Stimulated activated CD4-positive, alpha-beta T cell treated with anti-CD3 and anti-CD28 coated beads, Interleukin-1b, Interleukin-23, amount 100 ng/mL, for 4 hours (primary cell): ENCODE measurements at places on chromosomes 7 and 10.

- DNase-seq = no peak
Observed at GRCh38 chr7:4612237-4612636, 69.9 kb upstream of the FOXK1 start.

GRCh38 chr10:79299397-79300241 lies 47.6 kb upstream of the PPIF start:
- no peak for DNase-seq

DNA sequence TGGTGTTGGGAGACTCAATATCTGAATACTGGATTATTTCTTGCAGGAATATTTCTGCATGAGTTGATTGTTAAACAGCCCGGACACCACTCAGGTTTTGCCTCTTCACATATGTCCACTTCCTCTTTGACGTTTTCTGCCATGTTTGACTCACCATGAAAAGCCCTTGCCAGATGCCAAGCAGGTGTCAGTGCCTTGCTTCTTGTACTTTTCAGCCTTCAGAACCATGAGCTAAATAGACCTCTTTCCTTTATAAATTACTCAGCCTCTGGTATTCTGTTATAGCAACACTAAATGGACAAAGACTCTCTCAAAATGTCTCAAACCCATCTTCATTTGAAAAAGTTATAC lies 24.7 kb upstream of the MACC1 start:
- no peak for DNase-seq

- no peak for DNase-seq
Observed at GRCh38 chr7:29249383-29249750, 54.8 kb downstream of the CHN2 start.

- DNase-seq = no peak
Observed at GRCh38 chr10:24872049-24872789, 80.2 kb downstream of the PRTFDC1 start.

- no peak for DNase-seq
Observed at GRCh38 chr7:147759327-147759943, 831.1 kb upstream of the C7orf33 start.

DNA sequence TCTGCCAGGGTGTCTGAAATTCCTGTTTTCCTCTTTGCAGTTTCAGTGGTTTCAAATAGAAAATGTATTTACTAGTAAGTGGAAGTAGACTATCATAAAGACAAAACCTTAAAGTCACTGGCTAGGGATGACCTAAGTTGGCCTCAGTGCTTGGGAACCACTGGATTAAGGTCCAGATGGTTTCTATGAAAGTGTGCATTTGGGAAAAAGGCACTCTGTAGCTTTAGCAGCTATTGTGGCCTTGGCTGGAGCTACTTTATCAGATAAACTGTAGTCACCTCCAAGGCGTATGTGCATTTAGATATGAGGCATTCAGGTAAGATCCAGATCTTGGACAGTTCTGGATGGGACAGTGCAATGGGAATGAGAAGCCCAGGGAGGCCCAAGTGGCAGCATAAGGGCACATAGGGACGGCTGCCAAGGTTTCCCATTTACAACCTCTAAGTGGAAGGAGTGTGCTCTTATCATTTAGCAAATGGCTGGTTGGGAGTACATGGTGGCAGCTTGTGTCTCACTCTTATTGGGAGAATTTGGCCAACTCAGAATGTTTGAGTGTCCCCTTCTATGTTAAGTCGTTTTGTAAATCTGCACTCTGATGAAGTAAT lies 185.6 kb downstream of the LRMDA start:
- DNase-seq = no peak

GRCh38 chr7:92834507-92835260 lies 1.7 kb downstream of the CDK6 start:
- DNase-seq = no peak

DNA sequence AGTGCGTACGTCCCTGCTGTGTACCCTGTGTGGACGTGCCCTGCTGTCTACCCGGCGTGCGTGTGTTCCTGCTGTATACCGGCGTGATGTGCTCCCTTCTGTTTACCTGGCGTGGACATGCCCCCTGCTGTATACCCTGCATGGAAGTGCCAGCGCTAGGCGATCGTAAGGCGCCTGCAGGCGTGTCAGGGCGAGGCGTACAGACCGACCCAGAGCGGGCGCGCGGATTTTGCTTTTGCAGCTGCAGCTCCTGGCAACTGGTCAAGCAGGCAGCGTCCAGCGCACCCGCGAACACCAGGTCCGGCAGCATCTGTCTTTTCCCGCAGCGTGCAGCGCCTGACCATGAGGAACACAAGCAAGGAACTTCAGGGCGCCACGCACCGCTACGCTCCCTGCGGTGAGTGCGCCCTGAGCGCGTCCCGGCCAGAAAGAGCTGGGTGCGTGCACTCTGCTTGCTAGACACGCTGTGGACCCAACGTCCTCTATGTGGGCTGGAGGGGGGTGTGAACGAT lies 680 bp downstream of the C7orf57 start:
- no peak for DNase-seq

- no peak for DNase-seq
Observed at GRCh38 chr10:61669161-61669725, 6.5 kb downstream of the CABCOCO1 start.

GRCh38 chr10:91613411-91614187 lies 19.3 kb downstream of the PPP1R3C start:
- DNase-seq = no peak

GRCh38 chr10:91901784-91902677 lies 7.3 kb downstream of the FGFBP3 start:
- peak; percentile 7 for DNase-seq

GRCh38 chr7:112721366-112721765 lies 68.8 kb downstream of the TMEM168 start:
- DNase-seq = no peak

GRCh38 chr10:76918106-76918505 lies 719.5 kb downstream of the KCNMA1 start:
- DNase-seq = no peak

DNA sequence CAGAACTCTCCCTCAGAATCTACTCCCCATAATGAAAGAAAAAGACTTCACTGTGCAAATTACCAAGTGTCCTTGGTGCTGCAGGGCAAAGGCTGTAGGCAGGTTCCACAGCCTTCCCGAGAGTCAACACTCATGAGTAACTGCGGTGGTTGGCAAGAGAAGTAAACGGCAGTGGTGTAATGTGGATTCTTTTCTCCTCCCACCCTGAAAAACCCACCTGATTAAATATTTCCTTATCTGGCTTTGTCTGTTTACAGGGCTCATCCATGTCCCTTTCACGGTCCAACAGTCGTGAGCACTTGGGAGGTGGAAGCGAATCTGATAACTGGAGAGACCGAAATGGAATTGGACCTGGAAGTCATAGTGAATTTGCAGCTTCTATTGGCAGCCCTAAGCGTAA lies 300.9 kb downstream of the BICC1 start:
- DNase-seq = no peak

DNA sequence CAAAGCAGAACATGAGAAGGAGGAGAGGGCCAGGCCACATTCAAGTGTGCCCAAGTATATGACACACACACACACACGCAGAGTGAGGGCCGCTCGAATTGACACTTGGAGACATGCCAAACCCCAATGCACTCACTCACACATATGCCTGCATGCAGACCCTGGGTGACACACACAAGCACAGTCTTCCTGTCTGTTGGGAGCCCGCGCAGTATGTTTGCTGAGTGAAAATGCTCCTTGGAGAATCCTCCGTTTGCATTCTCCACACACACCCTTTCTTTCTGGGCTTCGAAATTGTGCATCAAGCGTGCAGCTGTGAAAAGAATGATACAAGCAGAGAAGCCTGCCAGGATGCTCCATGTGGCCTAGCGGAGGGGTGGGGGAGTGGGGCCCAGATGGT lies 120.9 kb downstream of the PLXNA4 start:
- no peak for DNase-seq

DNA sequence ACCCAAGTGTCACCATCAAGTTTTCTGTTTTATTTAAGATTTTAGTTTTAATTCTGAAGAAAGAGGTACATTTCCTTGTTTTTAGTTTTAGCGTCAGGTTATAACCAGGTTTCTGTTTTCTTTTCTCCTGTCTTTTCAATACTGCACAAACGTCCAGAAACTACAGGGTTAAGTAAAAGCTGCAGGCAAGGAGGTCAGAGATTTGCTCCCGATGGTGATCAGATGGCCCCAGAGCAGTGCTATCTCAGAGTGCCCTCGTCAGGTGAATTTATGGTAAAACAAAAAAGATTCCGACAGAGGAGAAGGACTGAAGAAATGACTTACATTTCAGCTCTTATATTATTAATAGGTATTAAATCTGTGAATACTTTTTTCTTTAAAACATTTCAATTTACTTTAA lies 128.2 kb downstream of the STRA8 start:
- no peak for DNase-seq

- no peak for DNase-seq
Observed at GRCh38 chr10:3433988-3434387, 261.4 kb upstream of the PITRM1 start.

DNA sequence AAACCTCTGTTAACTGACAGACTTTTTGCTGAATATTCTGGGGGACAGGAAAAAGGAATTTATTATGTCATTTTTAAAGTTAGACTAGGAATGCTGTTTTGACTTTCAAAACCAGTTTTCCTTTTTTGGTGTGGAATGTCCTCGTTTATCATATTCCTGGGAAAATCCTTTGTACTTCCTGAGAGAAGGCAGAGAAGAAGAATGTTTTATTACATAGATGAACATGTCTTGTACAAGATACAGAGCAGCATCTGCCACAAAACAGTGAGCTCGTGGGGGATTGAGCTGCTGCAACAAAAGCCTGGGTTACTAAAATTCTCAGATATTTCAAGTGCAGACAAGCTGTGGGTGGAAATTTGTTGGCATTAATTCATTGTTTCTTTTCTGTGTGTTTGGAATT lies 20.2 kb downstream of the MCU start:
- no peak for DNase-seq

DNA sequence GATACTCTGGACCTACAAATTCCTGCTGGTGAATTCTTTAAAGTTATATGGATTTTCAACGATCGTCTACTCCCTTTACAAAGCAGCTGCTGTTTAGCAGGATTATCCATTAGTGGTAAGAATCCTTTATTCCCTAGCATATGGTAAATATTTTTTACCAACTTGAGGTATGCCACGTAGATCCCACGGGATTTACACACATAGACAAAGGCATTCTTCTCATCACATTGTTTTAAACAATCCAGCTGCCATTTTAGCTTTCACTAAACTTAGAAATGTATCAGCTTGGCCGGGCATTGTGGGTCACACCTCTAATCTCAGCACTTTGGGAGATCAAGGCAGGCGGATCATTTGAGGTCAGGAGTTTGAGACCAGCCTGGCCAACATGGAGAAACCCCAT lies 148.0 kb upstream of the SH2B2 start:
- DNase-seq = no peak

GRCh38 chr7:129635300-129636029 lies 23.9 kb downstream of the NRF1 start:
- DNase-seq = peak; percentile 42

- DNase-seq = no peak
Observed at GRCh38 chr10:33421789-33422462, 87.5 kb upstream of the NRP1 start.

- no peak for DNase-seq
Observed at GRCh38 chr7:111223802-111224253, 132.9 kb downstream of the LRRN3 start.

DNA sequence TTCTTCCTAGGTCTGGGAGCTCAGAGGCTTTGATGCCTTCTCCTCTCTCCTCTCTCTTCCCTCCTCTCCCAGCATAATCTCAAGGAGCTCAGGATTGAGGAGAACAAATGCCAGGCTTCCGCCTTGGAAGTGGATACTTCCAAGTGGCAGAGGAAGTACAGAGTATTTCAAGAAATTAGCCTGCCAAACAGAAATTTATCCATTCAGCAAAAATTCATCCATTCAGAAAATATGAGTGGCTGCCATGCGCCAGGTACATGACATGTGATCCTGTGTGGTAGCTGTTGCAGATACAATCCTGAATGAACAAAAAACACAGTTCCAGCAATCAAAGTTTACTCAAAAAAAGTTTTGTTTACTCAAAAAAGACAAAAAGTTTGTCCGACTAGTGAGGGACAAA lies 18.4 kb downstream of the NOLC1 start:
- no peak for DNase-seq

DNA sequence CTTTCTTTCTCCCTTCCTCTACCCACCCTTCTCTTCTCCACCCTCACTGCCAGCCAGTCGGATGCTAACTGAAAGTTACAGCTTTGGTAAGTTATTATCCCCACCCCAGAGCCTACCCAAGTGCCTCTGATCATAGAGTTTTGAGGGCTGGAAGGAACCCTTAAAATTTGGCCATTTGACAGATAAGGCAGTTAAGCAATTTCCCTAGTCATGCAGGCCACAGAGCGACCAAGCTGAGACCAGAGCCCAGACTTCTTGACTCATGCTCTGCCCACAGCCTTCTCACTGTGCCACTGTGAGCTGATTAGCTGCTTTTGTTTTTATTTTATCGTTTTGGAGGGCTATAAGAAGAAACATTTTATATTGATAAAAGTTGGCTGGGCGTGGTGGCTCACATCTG lies 17.2 kb downstream of the SAP25 start:
- no peak for DNase-seq

- DNase-seq = no peak
Observed at GRCh38 chr10:130020651-130021382, 56.7 kb upstream of the EBF3 start.
